COLO829 (cell line): ENCODE measurements at places on chromosomes 2 and 18.

GRCh38 chr2:156447761-156448160 is 11.6 kb downstream of the GPD2 start:
- no peak for DNase-seq

DNA sequence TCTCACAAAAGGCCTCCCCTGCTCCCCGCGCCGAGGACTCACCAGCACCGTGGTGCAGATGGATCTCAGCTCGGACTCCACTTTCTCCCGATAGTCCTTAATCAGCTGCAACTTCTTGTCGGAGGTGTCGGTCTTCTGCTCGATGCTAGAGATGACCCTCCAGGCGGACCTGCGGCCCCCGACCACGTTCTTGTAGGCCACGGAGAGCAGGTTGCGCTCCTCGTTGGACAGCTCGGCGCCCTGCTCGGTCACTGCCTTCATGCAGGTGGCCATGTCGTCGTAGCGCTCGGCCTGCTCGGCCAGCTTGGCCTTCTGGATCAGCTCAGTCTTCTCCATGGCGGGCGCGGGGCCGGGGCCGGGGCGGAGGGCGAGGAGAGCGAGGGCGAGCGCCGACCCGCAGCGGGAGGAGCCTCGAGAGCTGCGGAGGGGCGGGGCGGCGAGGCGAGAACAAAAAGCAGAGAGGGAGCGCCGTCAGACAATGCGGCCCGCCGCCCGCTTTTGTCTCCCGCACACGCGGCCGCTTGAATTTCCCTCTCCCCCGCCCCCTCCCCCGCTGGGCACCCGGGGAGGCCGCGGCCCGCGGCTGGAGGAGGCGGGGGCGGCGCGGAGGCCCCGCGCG is 571 bp downstream of the YWHAQ start:
- no peak for DNase-seq

- peak; percentile 39 for DNase-seq
These were observed 98.3 kb upstream of the SPRED2 start for GRCh38 chr2:65530547-65531320.

- DNase-seq: peak; percentile 75
These were observed 82.9 kb downstream of the GRB14 start for GRCh38 chr2:164538240-164538866.

GRCh38 chr18:79558196-79558932 is 121.2 kb upstream of the CTDP1 start:
- no peak for DNase-seq

DNA sequence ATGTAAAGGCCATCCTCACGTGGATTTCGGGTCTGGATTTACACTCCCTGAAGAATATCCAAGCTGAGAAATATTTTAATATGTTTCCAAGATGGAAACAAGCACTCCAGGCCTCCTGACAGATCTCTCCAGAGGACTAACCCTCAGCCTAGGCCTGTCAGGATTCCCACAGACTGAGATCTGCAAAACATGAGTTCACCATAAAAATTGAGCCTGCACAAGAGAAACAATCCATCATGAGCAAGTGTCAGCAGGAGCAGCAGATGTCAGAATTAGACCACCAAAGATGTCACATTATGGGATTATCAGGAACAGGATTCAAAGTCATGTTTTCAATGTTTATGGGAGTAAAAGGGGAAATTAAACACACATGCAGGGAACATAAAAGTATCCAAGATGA is 191.3 kb downstream of the TFCP2L1 start:
- DNase-seq: no peak
